Anterior cingulate cortex (tissue), 58 donors: ENCODE measurements at places on chromosomes 4 and X.

GRCh38 chr4:34181891-34182290 lies 2062.4 kb downstream of the ARAP2 start:
- DNase-seq: no peak

GRCh38 chr4:4267981-4268380 lies 20.0 kb upstream of the TMEM128 start:
- no peak for DNase-seq

DNA sequence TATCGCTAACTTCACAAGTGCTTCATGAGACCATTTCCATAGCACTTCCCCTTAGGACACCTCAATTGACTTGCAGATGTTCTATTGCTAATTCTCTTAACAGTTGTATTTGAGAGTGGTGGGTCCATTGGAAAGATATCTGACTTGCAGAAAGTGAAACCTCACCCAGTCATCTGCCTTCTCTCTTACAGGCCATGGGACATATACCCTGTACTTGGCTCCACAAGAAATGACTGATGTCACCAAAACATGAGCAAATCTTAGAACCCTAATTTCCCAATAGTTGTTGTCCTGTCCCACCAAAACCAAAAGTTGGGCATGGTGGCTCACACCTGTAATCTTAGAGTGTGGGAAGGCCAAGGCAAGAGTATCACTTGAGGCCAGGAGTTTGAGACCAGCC lies 101.9 kb upstream of the MAML3 start:
- DNase-seq: no peak

GRCh38 chr4:181690498-181690897 lies 552.7 kb upstream of the TENM3 start:
- DNase-seq: no peak

GRCh38 chrX:150143721-150144440 lies 205.6 kb upstream of the EOLA2 start:
- DNase-seq: no peak

DNA sequence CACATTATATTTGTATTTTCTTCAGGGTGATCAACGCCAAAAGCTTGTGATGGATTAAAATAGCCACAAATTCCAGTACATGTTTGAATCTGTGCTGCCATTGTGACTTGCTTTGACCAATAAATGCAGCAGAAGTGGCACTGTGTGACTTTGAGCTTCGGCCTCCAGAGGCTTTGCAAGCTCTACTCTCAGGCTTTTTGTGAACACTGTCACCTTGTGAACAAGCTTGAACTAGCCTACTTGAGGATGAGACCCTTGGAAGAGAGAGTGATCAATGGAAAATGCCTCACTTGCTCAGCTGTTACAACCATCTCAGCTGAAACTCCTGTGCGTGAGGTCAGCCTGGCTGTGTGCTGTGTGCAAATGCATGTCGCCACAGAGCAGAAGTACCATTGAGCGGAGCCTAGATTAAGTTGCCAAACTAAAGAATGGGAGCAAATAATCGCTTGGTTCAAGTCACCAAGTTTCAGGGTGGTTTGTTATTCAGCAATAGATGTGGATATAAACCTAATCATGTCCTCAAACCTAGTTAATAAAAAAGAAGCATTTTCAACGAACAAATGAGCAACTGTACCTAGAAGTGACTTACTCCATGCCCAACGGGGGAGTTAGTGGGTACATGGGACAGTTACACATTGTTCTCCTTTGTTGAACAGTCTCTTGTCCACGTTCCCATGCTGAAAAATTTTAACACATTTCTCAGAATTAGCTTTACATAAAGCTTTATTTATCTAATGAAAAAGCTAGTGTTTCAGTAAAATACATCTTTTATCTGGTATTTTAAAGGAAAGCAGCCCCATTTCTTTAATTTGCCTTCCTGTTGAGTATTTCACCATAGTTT lies 23.5 kb downstream of the NOA1 start:
- peak; percentile 7 for DNase-seq

DNA sequence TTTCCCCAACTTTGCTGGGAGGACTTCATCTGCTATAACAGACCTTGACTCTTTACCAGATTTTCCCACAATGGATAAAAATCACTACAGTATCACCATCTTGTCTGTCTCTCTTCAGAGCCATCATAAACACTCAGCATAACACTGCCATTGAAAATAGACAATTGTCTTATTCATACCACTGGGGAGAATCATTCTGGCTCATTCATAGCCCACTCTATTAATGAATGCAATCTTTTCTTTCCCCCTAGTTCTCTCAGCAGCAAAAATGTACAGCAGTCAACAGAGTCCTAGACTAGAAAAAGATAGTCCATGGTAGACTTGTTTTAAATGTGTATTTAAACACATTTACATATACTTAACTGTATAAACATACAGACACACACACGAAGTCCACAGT lies 19.2 kb downstream of the SLC9A7 start:
- DNase-seq: no peak

DNA sequence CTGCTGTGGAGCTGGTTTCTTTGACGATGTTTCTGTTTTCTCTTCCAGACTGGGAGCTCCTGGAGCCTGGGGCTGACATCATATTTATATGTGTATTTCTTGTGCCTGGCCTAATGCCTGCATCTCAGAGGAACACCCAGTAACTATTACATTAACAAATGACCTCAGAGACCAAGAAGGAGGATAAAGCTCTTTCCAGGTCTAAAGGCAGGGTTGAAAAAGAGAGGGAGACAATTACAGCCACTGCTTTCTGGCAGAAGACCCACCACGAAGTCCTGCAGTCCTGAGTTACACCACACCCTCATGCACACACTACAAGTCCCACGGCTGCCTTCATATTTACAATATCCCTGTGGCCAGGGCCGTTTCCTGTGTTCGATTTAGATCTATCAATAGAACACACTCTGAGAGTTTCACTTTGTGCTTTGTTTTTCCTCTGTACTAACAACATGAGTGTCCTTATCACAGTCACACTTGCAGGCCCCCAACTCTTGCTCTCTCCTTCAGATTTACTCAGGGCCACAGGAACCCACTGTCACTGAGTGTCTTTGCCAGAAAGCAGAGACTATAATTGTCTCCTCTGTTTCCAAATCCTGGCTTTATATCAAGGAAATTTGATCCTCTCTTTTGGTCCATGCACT lies 535.5 kb downstream of the MID1IP1 start:
- DNase-seq: no peak
